ENCODE measurements at places on chromosomes 3 and 15. TPM values are rescaled to one million over a fixed set of nuclear protein-coding genes. Genes with fewer than 3 reads are reported as not detected.

CFAP20DC gene
- total RNA-seq, result 8.3 TPM

SLC15A2 gene
- not detected for total RNA-seq

GRM7 gene
- not detected for total RNA-seq

RAB8B gene
- 10.4 TPM for total RNA-seq

DNA sequence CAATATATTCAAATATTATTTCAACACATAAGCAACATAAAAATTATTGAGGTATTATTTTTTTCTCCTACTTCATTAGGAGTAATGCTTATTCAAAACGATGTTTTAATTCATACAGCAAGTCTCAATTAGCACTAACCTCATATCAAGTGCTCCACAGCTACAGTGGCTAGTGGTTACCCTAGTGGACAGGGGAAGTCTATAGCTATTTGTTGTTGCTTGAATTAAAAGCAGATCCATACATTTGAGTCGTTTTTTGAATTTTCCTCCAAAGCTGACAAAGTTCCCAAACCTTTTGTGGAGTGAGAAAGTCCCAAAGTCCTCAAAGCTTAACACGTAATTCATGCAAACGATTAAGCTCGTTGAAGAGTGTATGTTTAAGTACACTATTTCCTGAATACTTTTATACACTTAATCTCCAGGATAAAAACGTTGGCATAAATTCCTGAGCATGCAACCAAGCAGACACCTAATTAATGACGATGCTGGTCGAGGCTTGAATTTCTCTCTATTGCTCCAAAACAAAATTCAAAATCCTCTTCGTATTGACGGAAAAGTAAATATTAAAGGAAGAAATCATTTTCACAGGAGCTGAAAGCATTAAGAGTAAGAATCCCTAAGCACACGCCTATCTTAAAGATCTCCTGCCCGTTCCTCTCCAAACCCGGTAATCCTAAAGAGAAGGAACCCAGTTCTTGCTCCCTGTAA is 985 bp downstream of the VPS13C start:
- DNase-seq, result no peak

DNA sequence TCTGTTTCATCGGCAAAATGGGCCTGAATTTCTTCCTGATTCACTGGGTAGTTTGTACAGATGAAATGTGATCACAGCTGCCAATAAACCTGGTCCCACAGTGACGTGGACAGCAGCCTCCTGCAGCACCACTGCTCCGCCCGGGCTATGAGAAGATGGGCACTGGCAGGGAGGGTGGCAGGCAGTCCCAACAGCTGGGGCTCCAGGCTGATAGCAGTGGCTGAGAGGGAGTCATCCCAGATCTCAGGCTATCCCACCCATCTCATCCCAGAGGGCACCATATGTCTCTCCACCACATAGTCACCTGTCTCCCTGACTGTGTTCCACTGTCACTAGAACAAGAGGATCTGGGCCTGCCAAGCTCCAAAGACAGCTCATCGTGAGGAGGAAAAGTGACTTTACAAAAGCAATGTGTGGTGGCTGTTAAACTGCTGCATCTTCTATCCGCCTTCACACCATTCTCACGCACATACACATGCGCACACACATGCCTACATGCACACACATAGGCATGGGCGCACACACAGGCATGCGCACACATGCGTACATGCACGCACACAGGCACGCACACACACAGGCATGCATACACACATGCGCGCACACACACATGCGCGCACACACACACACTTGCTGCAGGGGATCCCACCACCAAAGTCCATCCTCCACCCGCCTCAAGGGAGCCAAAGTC is 46.2 kb downstream of the RGMA start:
- no peak for DNase-seq

DNA sequence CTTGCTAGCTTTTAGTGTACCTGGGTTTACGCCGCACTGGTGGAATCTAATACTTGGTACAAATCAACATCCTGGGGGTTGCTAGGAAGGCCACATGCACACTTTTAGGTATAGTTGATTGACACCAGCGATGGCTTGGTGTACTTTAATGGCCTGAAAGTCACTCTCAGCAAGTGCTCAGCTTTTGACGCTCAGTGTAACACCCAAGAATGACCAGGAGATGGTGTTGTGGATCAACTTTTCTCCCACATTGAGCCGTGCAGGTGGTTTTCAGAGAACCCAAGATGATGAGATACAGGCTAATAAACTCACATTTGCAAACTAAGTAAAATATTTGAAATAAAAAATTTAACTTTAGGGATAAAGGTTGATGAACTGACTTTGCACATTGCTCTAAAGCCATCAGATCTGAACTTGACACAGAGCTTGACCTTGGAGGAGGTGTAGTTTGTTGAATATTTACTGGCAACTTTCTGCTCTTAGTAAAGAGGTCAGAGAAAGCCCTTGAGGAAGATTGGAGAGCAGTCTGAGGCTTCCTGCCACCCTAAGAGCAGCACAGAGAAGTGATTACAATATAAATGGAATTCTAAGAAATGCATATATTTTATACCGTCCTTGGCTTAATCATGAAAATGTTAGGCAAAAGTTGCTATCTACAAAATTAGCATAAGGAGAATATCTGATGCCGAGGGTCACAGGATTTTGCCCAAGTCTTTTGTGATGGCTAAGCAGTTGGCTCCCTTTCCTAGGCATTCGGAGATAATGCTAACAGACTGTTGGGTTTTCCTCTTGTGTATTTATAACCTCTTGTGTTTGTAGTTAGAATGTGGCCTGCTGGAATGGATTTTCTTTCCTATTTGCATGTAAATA is 143.4 kb upstream of the RASGRP1 start:
- DNase-seq, result peak; percentile 41

MYO5A gene
- 3.1 TPM for total RNA-seq

IVD gene
- total RNA-seq, result 50.4 TPM

GRCh38 chr15:98875309-98875708 is 132.3 kb downstream of the PGPEP1L start:
- no peak for DNase-seq

SI gene
- total RNA-seq, result not detected

DNA sequence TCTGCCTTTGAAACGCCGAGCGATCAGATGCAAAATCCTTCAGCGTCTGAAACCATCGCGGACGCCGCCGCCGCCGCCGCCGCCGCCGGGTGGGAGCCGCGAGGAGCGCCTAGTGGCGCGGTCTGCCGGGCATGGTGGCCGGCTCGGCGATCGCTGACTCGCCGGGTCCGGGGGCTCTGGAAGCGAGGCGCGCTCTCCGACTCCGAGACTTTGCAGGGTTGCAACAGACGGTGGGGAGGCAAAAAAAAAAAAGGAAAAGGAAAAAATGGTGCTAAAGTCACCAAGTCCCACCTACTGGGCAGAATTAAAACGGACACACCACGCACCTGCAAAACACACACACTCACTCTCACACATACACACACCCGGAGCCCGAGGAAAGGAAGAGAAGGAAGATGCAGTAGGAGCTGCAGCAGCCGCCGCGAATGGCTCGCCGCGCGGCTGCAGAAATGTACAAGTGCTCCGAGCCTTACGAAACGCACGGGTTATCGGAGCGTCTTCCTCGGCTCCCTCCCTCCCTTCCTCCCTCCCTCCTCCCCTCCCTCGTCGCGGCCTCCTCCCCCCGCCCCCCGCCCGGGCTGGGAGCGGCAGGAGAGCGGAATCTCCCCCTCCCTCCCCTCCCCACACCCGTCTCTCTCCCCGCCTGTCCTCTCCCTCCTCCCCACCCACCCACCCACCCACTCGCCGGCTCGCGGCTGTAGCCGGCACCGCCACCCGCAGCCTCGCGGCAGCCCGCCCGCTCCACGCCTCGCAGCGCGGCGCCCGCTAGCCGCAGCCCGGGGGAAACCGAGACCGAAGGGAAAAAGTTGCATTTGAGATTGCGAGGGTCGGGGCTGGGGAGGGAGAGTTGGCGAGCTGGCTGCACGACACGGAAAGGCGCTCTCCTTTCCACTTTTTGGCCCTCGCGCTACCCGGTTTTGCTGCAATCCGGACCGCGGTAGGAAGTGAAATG is at the start of gene NTRK3:
Gene NTRK3 (minus strand): TSS at position 461 of the 952 bp plus-strand sequence. CDS start 586 bp downstream, outside the sequence.
- peak; percentile 35 for DNase-seq

GRCh38 chr3:184133840-184134745 is 1.1 kb upstream of the EIF2B5 start:
- peak; percentile 78 for DNase-seq

DNA sequence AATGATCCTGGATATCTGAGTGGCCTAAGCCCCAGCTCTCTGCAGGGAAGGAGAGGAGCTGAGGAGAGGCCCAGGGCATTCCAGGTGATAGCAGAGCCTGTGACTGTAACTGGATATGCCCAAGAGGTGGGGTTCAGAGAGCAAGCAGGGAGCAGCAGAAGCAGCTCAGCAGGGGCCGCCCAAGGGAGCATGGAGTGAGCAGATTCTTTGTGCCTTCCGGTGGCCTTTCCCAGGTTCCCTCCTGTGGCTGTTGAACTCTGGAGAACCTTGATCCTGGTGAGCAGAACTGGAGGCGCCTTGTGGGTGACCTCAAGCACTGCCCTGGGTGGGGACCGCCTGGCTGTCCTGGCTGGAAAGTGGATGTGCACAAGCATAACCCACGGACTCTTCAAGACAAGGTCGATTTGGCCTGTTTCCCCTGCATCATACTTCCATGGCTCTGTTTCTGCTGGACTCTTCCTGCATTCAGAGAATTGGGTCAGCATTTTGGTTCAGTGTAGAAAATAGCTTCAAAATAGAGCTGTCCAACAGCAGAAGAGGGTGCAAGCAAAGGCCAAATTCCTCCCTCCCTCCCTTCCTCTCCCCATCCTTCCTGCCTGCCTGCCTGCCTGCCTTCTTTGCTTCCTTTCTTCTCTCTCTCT is 76.1 kb downstream of the ARNT2 start:
- DNase-seq, result no peak

DNA sequence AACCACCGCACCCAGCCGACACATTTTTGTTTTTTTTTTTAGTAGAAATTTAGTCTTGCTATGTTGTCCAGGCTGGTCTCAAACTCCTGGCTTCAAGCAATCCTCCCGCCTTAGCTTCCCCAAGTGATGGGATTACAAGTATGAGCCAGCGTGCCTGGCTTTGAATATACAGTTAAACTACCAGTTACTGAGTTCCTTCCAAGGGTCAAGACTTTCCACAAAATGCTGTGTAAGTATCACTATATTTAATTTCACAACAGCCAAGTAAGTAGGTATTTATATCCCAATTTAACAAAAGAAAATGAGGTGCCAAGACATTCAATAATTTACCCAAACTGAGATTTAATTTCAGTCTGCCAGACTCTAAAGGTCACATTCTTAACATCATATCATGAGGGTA is 181.3 kb upstream of the TMC3 start:
- no peak for DNase-seq

GRCh38 chr3:135784557-135784956 is 181.0 kb upstream of the PPP2R3A start:
- DNase-seq, result no peak

IREB2 gene
- 10.9 TPM for total RNA-seq

DNA sequence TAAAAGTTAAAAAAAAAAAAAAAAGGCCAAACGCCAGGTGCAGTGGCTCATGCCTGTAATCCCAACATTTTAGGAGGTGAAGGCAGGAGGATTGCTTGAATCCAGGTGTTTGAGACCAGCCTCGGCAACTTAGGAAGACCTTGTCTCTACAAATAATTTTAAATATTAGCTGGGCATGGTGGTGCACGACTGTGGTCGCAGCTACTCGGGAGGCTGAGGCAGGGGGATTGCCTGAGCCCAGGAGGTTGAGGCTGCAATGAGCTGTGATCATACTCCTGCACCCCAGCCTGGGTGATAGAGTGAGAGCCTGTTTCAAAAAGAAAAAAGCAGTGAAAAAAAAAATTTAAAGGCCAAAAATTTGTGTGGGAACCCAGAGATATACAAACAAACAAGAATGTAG is 2.7 kb upstream of the DLEC1 start:
- no peak for DNase-seq
